Activated CD4-positive, alpha-beta T cell treated with anti-CD3 and anti-CD28 coated beads, Interleukin-2, amount 50 U/mL, for 24 hours (primary cell): ENCODE measurements at places on chromosomes 5 and 9.
A peak's percentile ranks its signal among the peaks of the same experiment; 100 is the strongest.

- no peak for DNase-seq
Measured at GRCh38 chr5:177178733-177179304, 45.2 kb downstream of the NSD1 start.

DNA sequence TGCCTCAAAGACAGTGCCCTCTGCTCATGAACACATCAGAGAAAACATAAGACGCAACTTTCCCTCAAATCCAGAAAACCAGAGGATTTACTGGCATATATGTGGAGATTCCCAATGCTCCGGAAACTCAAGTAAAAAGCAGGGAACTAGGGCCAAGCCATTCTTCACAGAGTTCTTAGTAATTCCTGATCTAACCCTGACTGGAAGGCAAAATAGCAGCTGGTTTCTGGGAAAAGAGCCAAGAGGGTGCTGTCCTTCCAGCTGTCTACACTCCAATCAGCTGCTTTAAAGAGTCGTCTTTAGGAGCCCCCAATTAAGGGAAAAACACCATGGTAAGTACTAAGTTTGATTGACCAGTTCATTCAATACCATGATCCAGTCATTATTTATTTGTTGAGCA, 49.6 kb downstream of the GNA14 start:
- DNase-seq: no peak

DNA sequence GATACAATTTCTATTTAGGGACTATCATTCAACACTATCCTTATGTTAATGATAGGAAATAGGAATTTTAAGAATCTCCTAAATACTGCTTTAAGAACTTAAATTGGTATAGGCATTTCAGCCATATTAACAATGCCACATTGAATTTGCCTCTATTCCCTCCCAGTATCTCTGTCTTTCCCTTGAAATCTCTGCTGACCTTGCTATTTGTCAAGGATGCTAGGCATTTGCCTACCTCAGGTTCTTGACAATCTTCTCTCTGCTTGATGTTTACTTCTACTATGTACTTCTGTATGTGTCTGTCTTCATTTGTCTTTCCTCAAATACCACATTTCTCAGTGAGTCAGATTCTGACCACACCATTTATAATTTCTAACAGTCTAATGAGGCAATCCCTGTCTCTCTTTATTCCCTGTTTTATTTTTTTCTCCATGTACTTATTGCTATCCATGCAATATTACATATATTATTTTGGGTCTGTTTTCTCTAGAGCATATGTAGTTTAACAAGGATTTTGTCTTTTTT, 1461.4 kb upstream of the CDH9 start:
- no peak for DNase-seq

- peak; percentile 14 for DNase-seq
Measured at GRCh38 chr5:119031011-119031886, 39.6 kb upstream of the DMXL1 start.

DNA sequence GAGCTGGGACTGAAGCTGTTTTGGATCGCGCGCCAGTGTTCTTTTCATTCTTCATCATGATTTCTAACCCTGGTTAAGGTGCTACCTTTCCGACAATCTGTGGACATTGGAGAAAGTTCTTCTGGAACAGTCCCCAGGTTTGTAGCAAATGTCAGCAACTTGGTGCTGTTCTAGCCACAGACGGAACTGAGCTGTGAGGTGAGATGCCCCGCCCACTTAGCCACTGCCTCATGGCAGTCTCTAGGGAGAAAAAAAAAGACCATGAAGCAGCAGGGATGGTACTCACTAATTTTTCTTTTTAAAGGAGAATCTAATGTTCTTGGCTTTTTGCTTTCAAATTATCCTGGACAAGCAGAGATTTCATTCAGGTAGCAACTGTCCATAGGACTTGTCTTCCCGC, 72.1 kb upstream of the STK32A start:
- no peak for DNase-seq

GRCh38 chr5:43193181-43193893, 1.3 kb downstream of the NIM1K start:
- peak; percentile 43 for DNase-seq

DNA sequence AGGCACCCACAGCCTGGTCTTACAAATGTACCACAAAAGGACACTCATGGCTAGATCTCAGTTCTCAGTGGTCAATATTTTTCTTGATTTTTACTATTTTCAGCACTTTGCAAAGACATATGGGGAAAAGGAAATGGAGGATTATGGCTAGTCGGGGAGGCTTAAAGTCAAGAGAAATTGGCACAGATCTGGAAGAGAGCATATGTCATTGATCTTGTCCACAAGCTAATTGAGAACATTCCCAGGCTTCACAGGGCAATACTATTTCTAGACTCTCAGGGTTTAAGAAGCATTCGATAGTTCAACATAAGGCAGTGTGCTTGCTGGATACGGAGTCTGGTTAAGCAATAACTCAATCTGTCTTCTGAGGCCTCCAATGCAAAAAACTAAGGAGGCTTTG, 285.8 kb downstream of the ZNF608 start:
- no peak for DNase-seq

GRCh38 chr5:6712142-6712576, 1.1 kb upstream of the TENT4A start:
- peak; percentile 41 for DNase-seq

DNA sequence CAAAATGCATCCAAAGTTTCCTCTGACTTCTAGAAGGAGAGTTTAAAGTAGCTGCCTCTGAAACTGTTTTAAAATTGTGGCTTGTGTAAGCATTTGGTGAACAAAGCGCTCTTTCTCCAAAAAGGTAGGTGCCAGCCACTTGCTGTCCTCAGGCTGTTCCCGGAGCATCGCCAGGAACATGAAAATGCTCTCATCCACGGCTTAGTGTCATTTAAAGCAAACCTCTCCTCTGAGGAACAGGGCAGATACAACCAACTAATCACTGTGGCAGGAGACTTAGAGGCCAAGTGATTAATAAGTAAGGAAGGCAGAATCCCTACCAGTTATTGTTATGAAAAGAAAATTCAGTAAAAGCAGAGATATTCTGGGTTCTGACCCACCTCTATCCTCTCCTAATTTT, 165.6 kb downstream of the DCP2 start:
- no peak for DNase-seq

GRCh38 chr5:148312153-148312552, at the start of gene SPINK7:
Gene SPINK7, plus strand, starts transcription at chr5:148312423. Its CDS starts 61 bp downstream, at chr5:148312484.
- DNase-seq: no peak

- peak; percentile 19 for DNase-seq
Measured at GRCh38 chr9:129776938-129777768, 24.3 kb upstream of the PTGES start.

DNA sequence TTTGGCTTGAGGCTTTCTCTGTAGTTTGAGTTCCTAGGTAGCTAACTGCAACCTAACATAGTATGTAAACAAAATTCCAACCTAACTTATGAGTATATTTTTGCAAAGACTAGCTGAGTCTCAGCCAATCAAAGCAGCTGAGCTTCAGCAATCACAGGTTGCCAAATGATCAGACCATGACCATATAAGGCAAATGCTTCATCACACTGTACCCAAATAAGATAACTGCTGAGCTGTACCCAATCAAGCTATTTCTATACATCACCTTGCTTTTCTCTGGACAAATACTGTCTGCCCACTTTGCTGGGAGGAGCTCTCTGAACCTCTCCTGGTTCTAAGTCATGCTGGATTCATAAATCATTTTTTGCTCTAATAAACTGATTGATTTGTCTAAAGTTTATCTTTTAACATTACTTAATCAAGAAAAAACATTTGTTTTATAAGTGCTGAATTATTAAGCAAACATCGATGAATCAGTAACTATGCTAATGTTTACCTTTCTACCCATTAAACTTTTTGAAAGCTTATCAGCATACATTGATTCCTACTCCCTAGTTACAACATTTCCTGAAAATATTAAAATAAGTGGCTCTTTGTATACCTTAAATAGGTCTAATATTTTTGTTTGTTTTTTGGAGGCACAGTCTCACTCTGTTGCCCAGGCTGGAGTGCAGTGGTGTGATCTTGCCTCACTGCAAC, 129.7 kb upstream of the PCA3 start:
- DNase-seq: no peak

- DNase-seq: no peak
Measured at GRCh38 chr5:122315521-122315920, 3.5 kb downstream of the SNCAIP start.

GRCh38 chr5:137082951-137083350, 416.2 kb downstream of the SPOCK1 start:
- DNase-seq: no peak

DNA sequence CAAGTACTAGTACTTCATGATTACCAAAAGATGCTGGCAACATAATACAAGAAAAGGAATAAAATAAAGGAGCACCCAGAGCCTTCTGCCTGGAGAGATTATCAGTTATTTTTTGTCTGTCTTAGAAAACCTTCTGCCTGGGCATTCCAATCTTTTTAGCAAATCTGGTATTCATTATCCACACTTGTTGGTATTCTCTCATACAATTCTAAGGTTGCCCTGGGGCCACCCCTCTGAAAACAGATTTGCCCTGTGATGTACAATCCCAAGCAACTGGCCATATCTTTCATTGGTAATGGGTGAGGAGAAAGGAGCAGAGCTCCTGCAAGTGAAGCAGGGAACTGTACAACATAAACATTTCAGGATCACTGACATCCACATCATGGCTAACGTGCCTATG, 47.8 kb downstream of the WDR41 start:
- no peak for DNase-seq

DNA sequence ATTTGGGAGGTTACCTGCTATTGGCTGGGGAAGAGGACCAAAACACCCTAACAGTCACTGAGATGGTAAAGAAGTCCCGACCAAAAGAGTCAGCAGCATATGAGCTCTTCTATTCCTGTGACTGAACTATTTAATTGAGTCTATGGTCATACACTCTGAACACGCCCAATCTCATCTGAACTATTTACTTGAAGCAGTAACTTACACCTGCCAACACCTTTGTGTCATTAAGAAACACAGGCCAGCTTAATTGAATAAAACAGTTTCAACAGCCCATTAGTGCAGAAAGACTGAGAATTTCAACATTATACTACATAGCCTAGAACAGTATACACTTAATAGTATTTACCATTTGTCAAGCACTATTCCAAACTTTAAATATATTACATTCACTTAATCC, 47.8 kb downstream of the NR6A1 start:
- no peak for DNase-seq

- no peak for DNase-seq
Measured at GRCh38 chr9:131841765-131842318, 102.0 kb upstream of the RAPGEF1 start.

GRCh38 chr5:32541241-32541640, 44.1 kb upstream of the SUB1 start:
- no peak for DNase-seq

GRCh38 chr5:130605234-130605633, 559.8 kb downstream of the HINT1 start:
- DNase-seq: no peak

DNA sequence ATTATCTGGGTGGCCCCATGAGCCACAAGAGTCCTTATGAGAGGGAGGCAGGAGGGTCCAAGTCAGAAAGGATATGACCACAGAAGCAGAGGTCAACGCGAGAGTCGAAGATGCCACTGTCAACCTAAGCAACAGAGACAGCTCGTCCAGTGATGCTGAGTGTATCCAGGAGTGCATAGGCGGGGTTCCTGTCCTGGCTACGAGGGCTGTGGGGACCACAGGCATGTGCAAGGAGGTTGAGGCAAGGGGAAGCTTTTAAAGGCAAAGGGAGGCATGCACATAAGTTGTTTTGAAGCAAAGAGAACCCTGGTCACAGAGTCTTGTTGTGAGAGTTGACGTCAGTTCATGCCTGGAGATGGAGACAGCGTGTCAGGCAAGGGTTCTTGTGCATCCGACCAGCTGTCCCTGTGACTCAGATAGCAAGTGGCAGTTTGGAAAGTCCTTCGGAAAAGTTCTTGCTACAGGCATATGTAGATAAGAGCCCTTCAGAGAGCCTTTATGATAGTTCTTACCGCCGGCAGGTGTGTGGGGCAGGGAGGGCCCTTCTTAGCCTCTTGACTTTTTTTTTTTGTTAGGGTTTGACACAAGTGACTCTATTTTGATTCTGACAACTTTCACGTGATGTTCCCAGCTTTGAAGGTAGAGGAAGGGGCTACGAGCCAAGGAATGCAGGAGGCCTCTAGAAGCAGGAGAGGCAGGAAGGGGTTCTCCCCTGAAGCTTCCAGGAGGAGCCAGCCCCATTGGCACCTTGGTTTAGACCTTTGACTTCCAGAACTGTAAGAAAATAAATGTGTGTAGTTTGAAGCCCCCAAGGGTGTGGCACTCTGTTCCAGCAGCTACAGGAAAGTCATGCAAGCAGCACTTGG, 66.0 kb upstream of the FCN1 start:
- DNase-seq: no peak

DNA sequence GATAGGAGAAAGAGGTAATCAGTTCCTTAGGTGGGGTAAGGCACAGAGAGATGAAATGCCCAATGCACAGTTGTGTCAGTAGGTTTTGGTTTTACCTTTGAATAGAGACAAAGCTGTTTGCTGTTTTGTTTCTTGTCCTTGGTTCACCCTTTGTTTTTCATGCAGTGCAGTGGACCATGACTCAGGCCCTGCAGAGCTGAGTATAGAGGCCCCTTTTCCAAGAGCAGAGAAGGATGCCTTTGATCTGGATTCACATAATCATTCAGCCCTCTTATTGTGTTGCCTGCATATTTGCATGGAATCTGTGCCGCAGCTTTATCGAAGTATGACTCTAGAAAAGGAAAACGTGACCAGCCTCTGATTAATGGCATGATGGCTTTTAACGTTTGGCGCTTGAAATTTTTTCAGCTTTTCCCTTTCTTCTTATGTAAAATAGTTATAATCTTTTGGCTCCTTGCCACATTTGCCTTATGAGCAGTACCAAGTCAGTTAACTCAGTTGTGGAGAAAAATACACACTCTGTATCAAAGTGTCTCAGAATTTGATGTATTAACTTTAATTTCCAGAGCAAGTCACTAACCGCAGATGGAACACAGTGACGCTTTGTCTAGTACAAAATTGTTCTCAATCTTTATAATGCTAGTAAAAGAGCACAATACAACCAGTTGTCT, 197.6 kb downstream of the KDM4C start:
- no peak for DNase-seq

DNA sequence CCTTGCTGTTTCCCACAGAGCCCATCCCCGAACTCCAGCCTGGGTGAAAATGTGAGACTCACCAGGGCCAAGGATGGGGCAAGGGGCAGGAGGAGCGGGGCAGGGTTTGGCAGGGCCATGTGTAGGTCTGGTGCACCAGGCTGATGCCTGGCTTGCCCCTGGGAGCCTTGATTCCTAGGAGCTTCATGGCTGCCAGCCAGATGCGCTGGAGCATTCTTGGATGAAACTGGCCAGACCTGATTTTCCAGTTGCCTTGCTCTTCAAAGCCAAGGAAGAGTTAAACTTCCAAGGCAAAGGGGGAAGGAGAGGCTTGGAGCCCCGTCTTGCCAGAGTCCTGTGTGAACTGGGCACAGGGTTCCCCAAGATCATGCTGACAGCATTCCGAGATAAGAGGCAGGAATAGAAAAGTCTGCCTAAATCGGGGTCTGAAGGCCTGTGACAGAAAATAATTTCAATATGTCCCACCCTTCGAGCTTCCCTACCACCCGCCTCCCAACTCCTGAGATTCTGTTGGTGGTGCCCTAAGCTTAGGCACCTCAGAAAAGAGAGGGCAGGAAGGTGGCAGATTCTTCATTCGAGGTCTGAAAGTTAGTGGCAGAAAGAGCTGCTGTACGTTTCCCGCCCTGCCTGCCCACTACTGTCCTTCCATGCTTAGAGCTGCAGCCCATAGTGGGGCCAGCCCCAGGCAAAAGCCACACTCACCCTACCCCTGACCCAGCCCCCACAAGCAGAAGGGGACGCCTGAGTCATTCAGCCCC, 20.4 kb downstream of the FAT2 start:
- DNase-seq: no peak

GRCh38 chr9:14992516-14992915, 82.3 kb upstream of the FREM1 start:
- no peak for DNase-seq

- DNase-seq: no peak
Measured at GRCh38 chr5:143271431-143271830, 132.1 kb downstream of the NR3C1 start.

GRCh38 chr9:19358701-19359100, 21.3 kb downstream of the RPS6 start:
- DNase-seq: no peak
